ENCODE measurements at places on chromosomes 13 and 19. TPM values are rescaled to one million over a fixed set of nuclear protein-coding genes. Genes with fewer than 3 reads are reported as not detected.
A peak's percentile ranks its signal among the peaks of the same experiment; 100 is the strongest.

GRCh38 chr13:81637457-81637856 is 1296.5 kb upstream of the SPRY2 start:
- DNase-seq = no peak

- no peak for DNase-seq
These were observed 446.3 kb downstream of the OLFM4 start for GRCh38 chr13:53474878-53475277.

DNA sequence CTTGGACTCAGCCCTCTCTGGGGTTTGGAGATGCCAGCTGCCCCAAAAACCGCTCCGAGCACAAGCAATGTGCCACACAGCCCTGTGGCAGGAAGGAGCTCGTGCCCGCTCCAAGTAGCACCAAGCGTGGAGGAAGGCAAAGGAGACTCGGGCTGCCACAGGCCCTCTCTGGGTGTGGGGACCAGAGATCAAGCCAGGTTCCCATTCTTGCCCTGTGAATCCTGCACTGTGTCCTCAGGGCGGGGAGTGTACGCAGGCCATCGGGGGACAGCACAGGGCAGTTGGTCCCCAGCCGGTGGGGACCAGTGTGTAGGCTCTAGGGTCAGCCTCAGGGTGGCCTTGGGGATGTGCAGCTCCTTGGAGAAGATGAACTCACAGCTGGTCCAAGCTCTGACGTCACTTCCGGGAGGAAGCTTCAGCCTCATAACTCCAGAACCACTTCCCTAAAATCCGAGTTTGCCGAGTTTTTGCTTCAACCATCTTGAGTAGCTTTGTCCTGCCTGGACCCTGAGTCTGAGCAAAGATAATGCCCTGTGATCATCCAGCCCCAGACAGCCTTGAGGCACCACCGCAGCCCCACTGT is 9.3 kb upstream of the CPAMD8 start:
- DNase-seq = no peak

ZNF497 gene
- total RNA-seq = 0.40 TPM

DNA sequence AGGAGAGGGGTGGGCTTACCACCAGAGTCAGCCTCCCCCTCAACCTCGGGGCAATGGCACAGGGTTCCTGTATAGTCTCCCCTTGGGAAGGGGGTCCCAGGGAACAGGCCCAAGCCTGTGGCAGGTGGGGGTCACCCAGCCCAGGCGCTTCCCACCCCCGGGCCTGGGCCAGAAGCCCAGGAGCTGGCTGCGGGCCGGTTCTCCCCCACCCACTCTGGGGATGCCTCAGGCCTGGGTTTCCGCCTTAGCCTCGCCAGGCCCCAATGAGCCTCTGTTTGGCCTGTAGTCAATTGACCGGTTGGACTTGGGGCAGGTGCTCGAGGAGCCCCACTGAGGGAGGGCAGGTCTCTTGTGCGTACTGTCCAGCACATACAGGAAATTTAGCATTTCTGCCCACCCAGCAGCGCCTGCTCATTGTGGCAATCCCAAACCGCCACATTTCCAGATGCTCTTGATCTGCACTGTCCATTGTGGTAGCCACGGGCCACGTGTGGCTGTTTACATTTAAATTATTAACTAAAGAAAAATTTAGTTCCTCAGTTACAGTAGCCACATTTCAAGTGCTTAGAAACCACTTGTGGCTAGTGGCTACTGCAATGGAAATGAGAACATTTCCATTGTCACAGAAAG is 9.9 kb downstream of the LYL1 start:
- DNase-seq = no peak

SELENOV gene
- not detected for total RNA-seq

GRCh38 chr13:109773276-109773675 is 13.1 kb downstream of the IRS2 start:
- no peak for DNase-seq

ZNF560 gene
- total RNA-seq = 0.16 TPM

DNA sequence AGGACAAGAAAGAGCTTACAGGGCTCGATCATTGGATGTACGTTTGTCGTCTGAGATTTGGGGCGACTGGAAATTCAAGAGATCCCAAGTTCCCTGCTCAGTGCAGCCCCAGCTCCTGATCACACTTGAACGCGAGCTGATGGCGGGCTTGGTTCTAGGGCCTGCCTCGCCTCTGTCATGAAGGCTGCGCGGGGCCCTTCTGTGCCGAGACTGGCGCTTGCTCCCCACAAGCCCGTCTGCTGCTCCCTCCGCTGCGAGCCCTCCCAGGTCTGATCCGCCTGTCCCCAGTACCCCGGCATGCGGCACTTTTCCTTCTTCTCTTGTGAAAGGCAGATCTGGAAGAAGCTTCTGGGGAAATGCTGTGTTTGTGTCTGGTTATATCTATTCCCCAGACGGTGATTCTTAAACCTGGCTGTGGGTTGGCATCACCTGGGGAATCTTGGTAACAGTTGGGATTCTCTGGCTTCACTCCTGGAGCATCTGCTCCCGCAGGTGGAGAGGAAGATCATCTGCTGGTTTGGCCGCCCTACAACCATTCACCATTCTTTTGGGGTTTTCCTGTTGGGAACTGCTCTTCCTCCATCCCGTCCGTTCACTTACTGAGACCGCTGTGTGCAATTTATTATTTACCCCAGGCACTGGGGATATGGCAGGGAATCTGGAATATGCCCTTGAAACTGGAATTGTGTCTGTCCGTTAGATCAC is 43.6 kb downstream of the SIPA1L3 start:
- no peak for DNase-seq

- no peak for DNase-seq
These were observed 1013.1 kb upstream of the ATXN8OS start for GRCh38 chr13:69094485-69094884.

DNA sequence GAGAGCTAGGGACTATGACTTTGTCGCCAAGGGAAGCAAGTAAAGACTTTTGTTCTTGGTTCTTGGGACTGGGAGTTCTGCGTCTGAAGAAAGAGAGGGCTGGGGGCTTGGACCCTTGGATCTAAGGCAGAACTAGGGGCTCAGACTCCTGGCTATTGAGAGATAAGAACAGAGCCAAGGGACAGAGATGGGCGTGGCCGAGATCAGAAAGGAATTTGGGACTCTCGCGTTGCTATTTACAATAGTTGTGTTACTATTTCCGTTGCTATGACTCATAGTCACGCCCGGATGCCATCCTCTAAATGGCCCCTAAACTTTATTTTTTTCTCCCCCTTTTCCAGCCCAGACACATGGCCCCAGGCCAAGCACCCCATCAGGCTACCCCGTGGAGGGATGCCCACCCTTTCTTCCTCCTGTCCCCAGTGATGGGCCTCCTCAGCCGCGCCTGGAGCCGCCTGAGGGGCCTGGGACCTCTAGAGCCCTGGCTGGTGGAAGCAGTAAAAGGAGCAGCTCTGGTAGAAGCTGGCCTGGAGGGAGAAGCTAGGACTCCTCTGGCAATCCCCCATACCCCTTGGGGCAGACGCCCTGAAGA is 759 bp downstream of the PPP1R15A start:
- DNase-seq = peak; percentile 89

ZNF793 gene
- 8.3 TPM for total RNA-seq

DNA sequence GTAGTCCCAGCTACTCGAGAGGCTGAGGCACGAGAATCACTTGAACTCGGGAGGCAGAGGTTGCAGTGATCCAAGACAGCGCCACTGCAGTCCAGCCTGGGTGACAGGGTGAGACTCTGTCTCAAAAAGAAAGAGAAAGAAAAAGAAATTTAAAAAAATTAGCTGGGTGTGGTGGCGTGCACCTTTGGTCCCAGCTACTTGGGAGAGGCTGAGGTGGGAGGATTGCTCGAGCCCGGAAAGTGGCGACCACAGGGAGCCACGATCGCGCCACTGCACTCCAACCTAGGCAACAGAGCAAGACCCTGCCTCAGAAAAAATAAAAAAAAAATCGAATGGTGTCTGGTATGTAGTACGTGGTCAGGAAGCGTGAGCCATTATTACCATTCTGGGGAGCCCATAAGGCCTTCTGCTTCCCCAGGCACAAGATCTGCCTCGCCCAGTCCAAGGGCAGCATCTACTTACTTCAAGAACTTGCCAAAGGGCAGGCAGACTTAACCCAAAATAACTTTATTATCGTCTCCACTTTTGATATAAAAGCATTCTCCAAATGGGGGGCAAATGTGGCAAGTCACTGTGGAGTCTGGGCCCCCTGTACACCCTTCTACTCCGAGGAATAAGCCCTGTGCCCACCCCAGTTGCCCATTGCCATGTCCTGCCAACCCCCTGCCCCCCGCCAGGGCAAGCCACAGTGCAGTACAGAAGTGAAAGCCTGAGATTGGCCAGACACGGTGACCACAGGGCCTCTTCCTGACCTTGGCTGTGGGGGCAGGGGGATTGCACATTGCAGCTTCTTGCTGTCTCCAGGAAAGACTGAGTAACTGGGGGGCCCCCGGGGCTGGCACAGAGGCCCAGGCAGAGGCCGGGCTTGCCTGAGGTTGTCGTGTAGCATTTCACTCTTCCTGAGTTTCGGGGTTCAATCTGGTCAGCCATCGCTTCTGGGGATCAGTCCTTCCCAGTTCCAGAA is 12.6 kb downstream of the CCL25 start:
- DNase-seq = no peak

GNG7 gene
- 30.9 TPM for total RNA-seq

DNA sequence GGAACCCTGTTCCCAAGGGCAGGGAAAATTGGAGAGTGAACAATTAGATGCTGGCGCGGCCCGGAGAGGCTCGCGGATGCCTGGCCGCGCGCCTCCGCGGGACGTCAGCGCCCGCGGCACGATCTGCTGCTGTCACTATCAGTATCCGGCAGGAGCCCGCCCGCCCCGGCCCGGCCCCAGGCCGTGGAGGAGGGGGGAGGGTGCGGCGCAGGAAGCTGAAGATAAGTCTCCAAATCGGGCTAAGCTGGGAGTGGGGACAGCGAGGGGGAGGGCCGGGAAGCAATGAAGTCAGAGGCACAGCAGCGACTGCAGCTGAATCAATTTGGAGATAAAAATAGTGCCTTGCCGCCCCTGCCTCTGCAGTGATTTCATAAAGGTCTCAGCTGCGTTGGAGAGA is 441.5 kb upstream of the KLF12 start:
- peak; percentile 94 for DNase-seq

SERP2 gene
- total RNA-seq = 7.9 TPM

IGFL2 gene
- total RNA-seq = not detected

MBD3L5 gene
- total RNA-seq = not detected

GRCh38 chr13:34371108-34371507 is 553.2 kb downstream of the RFC3 start:
- DNase-seq = no peak

ZNF541 gene
- total RNA-seq = 1.2 TPM

- DNase-seq = peak; percentile 12
These were observed 38.4 kb upstream of the CYP4F8 start for GRCh38 chr19:15576526-15577156.

TRPC4 gene
- 1.1 TPM for total RNA-seq

ZNF180 gene
- 3.7 TPM for total RNA-seq

DNA sequence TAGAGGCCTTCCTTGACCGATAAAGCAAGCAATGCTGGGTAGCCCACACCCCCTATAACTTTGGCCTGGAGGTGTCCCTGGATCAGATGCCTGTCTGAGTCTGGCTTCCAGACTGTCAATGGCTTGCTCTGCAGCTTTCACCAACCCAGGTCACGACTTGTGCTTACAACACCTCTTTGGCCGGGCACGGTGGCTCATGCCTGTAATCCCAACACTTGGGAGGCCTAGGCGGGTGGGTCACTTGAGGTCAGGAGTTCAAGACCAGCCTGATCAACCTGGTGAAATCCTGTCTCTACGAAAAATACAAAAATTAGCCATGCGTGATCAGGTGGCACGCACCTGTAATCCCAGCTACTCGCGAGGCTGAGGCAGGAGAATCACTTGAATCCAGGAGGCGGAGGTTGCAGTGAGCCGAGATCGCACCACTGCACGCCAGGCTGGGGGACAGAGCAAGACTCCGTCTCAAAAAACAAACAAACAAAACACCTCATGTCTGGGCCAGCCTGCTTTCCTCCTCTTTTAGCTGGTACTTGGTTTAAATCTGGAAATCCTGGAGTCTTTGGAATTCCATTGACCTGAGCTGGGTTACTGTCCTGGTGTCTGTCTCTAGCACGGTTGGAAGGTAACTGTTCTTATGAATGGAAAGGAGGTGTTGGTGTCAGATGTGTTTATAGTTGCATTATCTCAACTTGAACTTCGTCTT is 10.3 kb upstream of the GARRE1 start:
- DNase-seq = no peak

GRCh38 chr19:1045247-1045603 is 5.3 kb downstream of the ABCA7 start:
- no peak for DNase-seq

DNA sequence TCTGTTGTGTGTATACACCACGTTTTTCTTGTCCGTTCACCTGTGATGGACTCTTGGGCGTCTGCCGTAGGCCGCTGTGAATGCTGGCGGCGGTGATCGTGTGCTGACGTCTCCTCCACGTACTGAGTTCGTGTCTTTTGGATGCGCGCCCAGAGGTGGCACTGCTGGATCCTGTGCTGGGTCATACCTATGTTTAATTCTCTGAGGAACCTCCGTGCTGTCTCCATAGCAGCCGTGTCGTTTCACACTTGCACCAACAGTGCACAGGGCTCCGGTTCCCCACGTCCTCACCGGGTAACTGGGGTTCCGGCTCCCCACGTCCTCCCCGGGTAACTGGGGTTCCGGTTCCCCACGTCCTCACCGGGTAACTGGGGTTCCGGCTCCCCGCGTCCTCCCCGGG is 56.2 kb downstream of the ATP11A start:
- no peak for DNase-seq

GRCh38 chr19:41410336-41411054 is 12.9 kb downstream of the BCKDHA start:
- DNase-seq = no peak

MUC16 gene
- 0.03 TPM for total RNA-seq

DNA sequence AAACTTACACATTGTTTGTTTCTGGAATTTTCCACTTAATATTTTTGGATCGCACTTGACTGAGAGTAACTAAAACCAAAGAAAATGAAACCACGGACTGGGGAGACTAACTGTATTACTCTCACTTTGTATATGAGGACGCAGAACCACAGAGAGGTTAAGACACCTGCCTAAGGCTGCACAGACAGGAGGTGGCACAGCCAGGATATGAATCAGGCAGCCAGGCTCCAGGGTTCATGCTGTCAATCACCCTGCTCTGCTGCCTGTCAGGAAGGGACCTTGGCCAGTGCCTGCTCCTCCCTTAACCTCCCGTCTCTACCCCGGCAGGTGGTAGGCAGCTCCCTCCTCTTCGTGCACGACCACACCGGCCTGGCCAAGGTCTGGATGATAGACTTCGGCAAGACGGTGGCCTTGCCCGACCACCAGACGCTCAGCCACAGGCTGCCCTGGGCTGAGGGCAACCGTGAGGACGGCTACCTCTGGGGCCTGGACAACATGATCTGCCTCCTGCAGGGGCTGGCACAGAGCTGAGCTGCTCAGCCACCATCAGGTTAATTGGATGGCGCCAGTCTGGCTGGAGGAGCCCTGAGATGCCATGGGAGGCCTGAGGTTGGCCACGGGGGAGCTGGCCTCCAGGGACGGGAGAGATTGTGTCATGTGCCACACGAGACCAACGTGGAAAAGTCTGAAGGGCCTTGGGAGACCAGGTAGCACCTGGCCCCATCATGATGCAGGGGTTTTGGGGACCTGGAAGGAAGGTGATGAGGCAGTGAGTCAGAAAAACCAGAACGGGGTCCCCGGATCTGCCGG is 11.0 kb downstream of the ACTMAP start:
- no peak for DNase-seq

Measured in cardiac septum (tissue), 1 donor.